Femur (tissue), 1 donor: ENCODE measurements at places on chromosomes 2 and 18.
A peak's percentile ranks its signal among the peaks of the same experiment; 100 is the strongest.

DNA sequence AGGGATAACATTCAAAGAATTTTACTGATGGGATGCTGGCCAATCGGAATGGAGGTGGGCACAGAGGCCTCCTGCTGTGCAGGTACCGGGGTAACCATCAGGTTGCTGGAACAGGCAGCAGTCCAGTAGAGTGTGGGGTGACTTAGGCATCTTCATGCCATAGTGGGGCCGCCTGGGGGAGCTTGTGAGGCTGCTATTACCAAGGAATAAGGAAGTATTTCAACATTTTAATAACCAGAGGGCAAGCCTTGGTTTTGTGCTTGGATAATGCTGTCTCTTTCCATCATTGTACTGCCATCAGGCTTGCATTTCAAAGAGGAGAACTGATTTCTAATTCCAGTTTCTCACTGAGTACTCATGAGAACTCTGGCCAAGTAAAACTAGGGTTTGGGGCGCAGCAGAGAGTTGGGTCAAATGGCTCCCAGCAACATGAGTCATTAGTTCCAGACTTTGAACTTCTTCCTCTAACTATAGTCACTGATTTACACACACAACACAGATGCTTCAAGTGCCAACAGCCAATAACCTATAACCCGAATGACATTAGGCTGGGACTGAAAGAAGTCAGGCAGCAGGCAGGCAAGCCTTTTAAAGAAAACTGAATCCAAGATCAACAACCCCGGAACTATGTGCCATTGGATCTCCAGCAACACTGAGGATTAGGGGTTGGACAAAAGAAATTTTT is 56.1 kb upstream of the FHL2 start:
- DNase-seq: no peak

- DNase-seq: no peak
These were observed 202.8 kb upstream of the TWIST2 start for GRCh38 chr2:238645095-238645494.

- no peak for DNase-seq
These were observed 416.6 kb downstream of the PLCL1 start for GRCh38 chr2:198220763-198221610.

DNA sequence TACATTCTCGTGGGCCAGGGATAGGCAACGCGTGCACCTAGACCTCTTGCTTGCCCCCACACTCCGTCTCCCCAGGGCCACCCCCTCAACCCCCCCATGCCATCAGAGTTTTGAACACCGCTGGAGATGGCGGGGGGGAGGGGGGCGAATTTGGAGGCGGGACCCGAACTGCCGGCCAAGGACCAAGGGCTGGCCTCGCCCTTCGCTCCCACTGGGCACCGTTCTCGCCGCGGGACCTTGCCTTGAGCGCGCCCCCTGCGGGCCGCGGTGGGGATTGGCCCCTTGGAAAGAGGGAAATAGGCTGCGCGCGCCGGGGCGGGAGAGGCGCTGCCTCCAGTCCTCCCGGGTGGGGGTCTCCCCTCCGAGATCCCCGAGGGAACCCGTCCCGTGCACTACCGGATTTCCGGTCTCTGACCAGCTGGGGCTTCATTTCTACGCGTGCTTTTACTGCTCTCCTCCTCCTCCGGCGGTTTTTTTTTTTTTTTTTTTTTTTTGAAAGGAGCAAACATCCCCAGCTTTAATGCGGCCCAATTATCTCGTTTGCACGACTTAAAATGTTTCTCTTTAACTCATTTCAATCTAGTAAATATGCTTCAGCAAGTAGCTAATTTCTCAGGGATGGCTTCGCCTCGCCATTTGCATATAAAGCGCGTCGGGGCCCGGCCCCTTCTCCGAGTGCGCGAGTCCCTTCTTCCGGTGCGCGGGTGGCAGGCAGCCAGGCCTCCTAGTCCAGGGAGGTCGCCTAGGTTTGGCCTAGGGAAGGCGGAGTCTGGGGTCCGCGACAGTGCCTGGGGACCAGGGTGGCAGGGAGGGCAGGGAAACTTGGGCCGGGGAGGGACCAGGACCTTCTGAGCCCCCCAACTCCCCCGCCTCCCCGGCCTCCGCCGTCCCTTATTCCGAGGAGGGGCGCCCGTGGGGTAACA is 10.0 kb upstream of the GBX2 start:
- DNase-seq: peak; percentile 68

- peak; percentile 53 for DNase-seq
These were observed 40.4 kb upstream of the FAM124B start for GRCh38 chr2:224442071-224442967.
